ENCODE measurements at places on chromosomes 2 and 18.

- DNase-seq: no peak
These were observed 116.8 kb upstream of the MEIS1 start for GRCh38 chr2:66318009-66318561.

DNA sequence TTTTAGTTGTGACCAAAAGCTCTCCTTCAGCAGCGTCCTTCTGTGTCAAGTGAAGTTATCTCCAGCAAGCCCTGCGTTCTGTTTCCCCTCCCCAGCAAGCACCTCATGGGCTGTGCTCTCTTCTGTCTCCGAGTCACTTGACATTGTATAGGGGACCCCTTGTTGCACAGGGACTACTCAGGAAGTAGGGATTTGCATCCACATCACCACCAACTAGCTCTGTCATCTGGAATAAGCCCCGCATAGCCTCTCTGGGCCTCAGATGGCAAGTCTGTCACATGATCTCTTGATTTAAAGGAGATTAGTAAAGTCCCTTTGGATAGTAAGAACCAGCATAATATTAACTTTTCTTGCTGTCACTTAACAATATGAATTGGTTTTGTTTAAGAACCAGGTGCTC is 32.0 kb upstream of the STPG4 start:
- DNase-seq: no peak

- DNase-seq: no peak
These were observed 239.2 kb upstream of the DOK6 start for GRCh38 chr18:69161383-69162028.

DNA sequence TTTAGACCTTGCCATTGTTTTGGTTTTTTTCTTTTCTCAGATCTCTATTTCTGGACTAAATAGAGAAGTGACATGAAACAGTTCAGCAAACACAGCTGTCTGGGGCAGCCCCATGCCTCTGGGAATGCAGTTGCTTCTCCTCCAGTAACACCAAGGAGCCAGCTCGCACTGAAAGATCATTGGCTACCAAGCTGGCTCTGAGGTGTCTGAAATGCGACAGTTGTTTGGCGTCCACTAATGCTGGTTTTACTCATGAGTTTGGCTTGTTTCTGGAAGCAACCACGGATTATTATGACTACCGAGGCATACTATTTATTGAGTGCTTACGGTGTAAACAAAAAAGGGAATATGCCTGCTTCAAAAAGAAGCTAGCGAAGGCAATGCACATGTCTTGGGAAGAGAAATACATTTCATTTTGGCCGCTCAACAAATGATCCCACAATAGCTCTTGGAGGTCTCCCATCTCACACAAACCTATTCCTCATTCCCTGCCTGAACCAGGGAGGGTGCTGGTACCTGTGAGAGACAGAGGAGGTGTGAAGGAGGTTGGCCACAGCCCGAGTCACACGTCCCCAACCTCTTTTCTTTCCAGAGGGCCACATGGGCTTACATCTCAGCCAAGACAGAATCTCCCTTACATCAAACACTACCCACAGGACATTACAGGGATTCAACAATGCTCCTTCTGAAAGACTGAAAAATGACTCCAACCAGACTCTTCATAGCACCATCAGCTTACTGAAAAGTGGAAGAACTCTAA is 37.5 kb upstream of the NEB start:
- DNase-seq: no peak

GRCh38 chr2:29218071-29218470 is 102.9 kb downstream of the CLIP4 start:
- DNase-seq: no peak

GRCh38 chr2:217307023-217307422 is 447.2 kb upstream of the TNP1 start:
- DNase-seq: no peak

GRCh38 chr2:127000937-127001336 is 102.2 kb downstream of the TEX51 start:
- no peak for DNase-seq

DNA sequence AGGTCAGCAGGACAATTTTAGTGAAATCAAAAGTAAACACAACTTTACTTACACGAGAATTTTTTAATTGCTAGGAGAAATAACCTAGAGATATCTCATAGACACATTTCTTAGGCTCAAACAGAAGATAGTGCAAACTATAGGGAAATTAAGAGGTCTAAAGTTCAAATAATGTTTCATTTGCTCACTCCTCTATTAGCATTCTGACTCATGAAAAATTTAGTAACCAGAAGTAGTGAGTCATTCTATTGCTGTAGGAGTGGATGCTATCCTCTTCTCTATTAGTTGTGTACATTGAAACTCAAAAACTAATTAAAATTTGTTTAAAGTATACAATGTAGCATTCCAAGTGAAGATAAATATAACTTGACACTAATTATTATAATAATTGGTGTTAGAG is 908.3 kb upstream of the TMEFF2 start:
- DNase-seq: no peak

DNA sequence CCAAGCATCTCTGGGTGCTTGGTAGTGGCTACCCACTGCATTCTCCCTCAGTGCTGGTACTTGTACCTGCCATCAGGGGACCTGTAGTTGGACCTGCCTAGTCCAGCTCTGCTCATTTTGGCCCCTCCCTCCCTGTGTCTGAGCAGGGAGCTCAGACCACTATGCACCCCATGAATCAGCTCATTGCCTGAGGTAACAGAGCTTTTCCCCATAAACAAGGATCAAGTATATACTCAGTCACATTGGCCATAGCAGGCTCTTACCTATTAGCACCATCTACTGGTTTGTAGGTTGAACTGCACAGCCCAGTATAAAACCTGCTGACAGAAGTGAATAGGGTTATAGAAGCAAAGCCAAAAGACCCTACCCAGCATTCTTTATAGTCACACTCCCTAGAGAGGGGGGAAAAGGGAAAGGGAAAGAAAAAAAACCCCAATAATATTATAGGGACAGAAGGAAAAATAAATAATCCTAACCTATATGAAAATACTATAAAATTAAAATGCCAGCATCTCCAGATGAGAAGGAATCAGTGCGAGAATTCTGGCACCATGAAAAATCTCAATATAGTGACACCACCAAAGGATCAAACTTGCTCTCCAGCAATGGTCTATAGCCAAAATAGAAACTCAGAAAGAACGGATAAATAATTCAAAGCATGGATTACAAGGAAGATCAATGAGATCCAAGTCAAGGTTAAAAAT is 6.9 kb upstream of the FLACC1 start:
- peak; percentile 76 for DNase-seq

GRCh38 chr2:204039298-204039838 is 102.8 kb downstream of the ICOS start:
- DNase-seq: no peak

DNA sequence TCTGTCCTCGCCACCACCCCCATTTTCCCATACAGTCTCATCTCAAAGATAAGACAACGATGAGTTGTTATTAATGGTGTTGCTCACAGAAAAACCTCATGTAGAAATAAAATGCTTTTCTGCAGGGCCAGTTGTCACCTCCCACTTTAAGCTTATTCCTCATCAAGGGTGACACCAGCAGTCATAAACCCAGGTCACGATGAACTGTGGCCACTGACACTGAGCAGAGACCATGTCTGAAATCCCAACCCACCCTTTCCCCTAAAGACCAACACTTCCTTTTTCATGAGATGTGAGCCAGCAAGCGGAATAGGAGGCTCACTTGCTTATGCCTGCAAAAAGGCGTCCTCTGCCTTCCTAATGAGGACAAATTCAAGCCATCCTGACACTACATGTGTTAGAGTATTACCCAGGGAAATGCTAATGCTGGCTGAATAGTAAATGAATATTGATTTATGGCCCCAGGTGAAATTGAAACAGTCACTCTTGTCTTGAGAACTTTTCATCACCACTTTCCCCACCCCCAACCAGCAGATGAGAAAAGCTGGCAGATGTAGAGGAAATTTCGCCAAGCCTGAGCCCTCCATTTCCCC is 228.4 kb downstream of the MGAT5 start:
- no peak for DNase-seq

GRCh38 chr2:176158186-176158591 is 1.1 kb downstream of the HOXD3 start:
- no peak for DNase-seq

DNA sequence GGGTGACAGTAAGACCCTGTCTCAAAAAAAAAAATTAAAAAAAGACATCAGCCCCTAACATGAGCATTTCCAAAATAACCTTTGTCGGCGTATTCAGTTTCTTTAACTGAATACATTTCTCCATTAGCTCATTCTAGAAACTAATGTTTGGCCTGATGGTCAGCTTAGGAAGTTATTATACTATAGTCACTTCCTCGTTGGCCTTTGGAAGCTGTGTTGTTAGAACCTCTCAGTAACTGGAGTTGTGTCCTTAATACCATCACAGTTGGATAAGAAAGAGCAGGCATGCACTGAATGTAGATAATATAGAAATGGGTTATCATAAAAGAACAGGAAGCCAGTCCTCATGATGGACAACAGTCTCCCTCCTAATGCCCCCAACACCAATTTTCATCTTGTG is 112.8 kb downstream of the ANTXR1 start:
- DNase-seq: no peak

DNA sequence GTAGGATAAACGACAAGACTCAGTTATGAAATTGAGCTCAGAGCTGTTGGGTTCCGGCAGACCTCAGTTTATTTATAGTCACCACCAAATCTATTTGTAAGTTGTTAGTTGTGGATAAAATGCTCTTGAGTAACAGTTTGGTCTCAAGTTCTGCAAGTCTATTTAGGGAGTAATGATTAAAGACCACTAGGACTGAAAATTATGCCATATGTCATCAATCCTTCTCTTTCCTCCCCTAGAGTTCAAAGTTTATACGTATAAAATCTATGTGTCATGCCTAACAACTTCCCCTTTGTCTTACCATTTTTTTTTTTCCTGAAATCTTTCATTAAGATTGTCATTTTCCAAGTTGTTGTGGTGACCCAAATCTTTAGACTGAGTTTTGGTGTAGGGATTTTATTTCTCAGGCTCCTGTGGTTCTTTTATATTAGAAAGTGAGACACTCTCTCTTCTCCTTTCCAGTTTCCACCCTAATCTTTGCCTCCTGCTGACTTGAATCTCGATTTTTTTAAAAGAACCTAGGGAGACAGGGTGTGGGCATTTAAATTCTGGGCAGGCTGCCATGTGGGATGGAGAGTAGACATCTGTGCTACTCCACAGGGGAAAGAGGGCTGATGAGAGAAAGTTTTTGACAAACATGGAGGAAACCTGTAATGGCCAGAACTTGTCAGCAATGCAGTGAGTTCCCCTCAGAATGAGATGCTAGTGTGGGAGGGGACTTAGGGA is 51.0 kb downstream of the LAMA3 start:
- DNase-seq: no peak

GRCh38 chr2:205670292-205670691 is 12.0 kb upstream of the NRP2 start:
- no peak for DNase-seq

DNA sequence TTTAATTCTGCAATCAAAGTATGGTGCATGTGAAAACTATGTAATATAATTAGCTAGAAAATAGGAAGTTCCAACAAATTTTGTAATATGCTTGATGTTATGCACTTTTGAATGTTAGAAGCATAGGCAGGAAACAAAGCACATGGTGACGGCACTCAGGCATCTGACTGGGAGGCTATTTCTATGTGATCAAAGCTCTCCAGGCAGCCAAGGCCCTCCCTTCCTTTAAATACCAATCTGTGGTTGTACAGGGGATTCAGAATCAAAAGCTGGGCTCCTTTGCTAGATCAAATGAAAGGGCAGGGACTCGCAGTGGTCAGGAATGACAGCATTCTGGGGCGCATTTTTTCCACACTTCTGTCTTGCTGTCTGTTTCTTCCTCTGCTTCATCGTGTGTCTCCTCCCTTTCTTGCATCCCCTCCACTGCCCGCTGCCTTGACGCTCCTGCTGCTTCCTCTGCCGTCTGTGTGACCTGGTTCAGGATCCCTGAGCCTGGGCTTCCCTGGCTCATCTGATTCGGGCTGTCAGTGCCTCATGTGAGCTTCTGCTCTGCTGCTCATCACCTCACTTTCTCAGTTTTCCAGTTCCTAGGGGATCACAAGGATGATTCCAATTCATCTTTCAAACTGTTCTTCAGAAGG is 30.9 kb downstream of the TMEM182 start:
- no peak for DNase-seq

- DNase-seq: no peak
These were observed 17.1 kb downstream of the HS6ST1 start for GRCh38 chr2:128301501-128301966.

GRCh38 chr2:96407041-96407918 is 71.7 kb downstream of the NCAPH start:
- peak; percentile 83 for DNase-seq

- DNase-seq: no peak
These were observed 161.2 kb downstream of the PTPRM start for GRCh38 chr18:7728297-7728696.

- DNase-seq: no peak
These were observed 139.3 kb downstream of the MYCN start for GRCh38 chr2:16079637-16080036.

DNA sequence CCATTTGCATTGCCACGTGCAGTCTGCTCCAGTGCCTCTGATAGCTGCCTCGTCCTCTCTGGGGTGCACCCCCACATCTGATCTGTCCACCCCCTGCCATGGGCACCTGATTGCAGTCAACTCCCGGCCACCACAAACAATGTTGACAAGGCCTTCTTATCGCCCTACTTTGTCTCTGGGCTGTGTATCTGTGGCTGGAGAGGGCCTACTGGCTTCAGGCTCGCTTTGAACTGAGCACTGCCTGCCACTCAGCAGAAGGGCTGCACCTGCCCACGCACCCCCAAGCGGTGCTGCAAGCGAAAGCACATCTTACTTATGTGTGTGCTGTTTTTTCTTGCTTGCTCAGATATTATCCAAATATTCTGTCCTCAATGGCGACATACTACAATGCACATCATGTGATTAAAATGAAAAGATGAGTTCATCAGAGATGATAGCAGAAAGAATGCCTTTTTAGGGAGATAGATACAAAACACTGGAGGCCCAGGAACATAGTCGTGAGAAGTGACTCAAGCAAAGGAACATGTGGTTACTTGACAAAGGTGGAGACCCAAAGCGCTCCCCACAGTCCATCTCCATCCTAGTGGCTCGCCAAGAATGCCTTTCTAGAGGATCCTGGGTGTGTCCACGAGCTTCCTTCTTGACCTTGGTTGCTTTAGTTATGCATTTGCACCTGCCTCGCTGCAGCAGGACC is 28.8 kb downstream of the FBLN7 start:
- DNase-seq: no peak

DNA sequence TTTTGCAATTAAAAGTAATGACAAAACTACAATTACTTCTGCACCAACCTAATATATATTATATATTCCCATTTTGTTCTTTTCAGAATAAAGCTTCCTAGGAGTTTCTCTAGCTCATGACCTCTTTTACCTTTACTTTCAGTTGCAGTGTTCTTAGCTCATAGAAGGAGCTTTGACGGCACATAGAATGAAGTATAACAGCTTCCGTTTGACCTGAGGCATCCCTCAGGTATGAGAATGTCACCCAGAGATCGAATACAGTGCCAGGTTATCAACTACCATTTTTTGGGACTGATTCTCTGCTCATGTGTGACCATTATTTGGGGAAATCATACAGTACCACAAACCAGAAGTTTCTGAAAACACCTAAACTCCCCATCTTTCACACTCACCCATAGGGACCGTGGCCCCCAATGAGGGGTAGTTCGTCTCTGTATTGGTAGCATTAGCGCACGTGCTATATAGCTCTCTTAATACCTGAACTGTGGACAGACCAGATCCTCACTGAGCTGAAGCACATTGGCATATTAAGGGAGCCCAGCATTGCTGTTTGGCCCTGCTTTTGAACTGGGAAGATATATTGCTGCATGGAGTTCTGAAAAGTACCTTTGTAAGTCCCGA is 123.0 kb downstream of the SPTBN1 start:
- no peak for DNase-seq
